ENCODE measurements at places on chromosomes 6 and 20.

DNA sequence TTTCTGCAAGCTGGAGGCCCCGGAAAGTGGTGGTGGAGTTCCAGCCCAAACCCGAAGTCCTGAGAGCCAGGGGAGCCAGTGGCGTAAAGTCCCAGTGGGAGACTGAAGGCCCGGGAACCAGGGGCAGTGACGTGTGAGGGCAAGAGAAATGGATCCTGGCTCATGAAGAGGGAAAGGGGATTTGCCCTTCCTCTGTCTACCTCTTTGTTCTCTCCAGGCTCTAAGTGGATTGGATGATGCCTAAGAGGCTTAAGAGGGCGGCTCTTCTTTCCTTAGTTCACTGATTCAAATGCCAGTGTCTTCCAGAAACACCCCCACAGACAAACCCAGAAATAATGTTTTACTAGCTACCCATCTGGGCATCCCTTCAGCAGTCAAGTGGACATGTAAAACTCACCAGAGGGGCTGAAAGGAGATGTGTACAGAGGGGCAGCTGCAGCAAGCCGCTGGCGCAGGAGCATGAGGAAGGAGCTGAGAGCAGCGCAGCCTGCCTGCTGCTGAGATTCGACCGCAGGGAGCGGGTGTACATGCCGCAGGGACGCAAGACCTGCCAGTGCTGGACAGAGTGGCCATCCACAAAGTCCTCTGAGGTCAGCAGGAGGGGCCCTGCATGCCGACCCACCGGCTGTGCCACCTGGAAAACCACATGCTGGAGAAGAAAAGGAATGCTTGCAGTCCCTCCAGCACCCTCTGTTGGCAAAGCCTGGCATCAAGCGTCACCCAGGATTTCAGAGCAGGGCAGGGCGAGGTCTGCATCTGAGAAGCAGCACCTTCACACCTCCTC lies 29.5 kb downstream of the CDYL start:
- no peaks in the 10 kb centered on the region for H3K36me3 ChIP-seq
- no peak overlapping the region for H3K4me3 ChIP-seq
- DNase-seq = peak; percentile 15
- no peak overlapping the region for H3K27ac ChIP-seq

DNA sequence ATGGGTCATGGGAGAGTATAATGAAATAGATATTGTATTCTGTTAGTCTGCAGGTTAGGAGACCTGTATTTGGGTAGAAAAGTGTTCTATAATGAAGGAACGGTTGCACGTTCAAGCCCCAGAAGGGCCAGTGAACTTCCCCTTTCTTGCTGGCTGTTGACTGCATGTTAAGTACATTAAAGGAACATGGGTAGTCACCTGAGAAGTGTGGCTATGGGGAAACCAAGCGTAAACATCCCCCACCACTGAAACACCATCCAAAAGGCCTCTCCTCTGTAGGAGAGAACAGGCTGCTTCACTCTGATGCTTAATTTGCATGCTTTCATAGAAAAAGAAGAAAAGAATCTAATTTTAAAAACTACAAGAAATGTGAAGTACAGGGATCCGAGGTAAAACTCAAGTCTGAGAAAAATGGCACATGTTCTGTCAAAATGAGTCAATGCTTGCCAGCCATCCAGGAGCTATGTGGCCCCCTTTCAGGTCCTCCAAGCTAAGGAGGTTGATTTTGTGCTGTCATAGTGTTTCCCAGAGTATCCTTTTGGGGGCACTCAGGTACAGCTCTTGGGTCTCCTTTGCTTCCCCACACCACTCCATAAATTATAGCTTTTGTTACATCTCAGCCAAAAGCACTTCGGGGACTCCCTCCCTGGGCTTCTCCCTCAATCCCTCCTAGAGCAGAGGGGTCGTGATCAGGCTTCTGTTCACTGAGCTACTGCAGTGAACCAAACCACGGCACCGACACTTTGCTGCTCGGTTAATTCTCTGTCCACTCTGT lies 283.7 kb upstream of the AGPAT4 start:
- H3K27me3 ChIP-seq = no peaks in the 10 kb centered on the region
- H3K27ac ChIP-seq = no peak overlapping the region
- no peak for DNase-seq
- H3K4me3 ChIP-seq = no peak overlapping the region
- no peaks in the 10 kb centered on the region for H3K4me1 ChIP-seq

DNA sequence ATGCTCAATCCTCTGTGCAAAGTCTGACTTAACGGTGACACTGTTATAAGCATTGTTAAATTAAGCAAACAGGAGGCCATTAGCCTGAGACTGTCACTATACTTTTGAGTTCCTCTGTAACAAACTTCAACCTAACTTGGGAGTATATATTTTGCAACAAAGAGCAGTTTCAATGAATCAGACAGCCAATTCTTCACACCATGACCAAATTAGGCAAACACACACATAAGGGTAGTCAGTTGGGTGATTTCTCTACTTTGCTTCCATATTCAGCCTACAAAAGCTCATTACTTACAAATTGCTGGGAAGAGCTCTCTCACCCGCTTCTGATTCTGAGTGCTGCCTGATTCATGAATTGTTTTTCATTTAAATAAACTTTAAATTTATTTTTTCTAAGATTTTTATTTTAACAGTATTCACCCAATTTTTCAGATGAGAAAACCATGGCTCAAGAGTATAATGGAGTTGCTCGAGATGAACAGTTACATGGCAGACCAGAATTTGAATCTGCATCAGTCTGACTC lies 60.5 kb downstream of the HACE1 start:
- H3K27me3 ChIP-seq = no peaks in the 10 kb centered on the region
- no peak overlapping the region for H3K4me3 ChIP-seq
- H3K36me3 ChIP-seq = peaks cover 10% of the 10 kb centered on the region
- H3K27ac ChIP-seq = no peak overlapping the region
- peaks cover 13% of the 10 kb centered on the region for H3K4me1 ChIP-seq

DNA sequence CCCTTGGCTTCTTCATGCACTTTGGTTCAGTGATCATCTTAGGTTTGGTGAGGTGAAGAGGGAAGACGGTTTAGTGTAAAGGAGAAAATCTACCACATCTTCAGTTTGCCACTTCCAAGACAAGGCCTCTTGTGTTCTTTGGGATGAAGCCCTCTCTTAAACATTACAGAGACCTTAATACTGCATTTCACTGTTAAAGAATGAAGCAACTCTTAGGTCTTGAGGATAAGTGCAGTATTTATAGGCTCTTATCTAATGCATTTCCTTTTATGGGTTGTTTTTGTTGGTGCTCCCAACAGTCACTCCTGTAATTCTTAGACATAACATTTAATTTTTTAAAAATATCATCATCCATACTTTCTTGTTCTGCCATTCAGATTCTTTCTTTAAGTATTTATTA lies 139.9 kb upstream of the LAMP5 start:
- H3K4me3 ChIP-seq = no peak overlapping the region
- H3K4me1 ChIP-seq = no peaks in the 10 kb centered on the region
- DNase-seq = no peak
- H3K27ac ChIP-seq = no peak overlapping the region
- no peaks in the 10 kb centered on the region for H3K36me3 ChIP-seq

DNA sequence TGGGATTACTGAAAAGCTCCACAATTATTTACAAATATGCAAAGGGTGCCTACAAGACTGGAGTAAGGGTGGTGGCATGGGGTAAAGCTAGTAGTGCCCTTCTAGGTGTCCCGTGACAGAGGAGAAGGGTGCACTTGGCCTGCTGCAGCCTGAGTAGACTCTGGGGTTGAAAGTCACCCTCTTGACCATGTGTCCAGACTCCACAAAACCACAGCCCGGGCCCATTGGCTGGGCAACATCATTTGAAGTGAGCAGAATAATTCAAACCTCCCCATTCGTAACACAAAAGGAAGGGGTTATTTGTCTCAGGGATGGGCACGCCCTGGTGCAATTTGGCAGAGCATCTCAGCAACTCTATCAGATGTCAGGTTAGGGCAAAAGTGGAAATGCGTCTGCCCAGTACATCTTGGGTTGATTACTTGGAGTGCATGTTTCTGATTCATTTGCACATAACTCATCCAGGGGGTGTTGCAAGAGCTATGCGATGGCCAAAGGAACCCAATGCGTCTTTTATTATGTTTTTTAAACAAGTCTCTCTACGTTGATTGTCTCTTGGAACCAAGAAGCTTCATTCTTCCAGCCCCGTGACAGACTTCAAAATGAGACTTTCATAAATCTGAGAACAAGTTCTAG lies 56.7 kb downstream of the ISM1 start:
- no peaks in the 10 kb centered on the region for H3K36me3 ChIP-seq
- H3K4me3 ChIP-seq = no peak overlapping the region
- H3K4me1 ChIP-seq = no peaks in the 10 kb centered on the region
- no peak for DNase-seq

- no peak overlapping the region for H3K4me3 ChIP-seq
- peaks cover 13% of the 10 kb centered on the region for H3K36me3 ChIP-seq
- H3K27ac ChIP-seq = no peak overlapping the region
- H3K4me1 ChIP-seq = peaks cover 25% of the 10 kb centered on the region
- DNase-seq = no peak
- no peaks in the 10 kb centered on the region for H3K27me3 ChIP-seq
Observed at GRCh38 chr6:24997905-24998304, 62.1 kb upstream of the RIPOR2 start.

- DNase-seq = no peak
- H3K27ac ChIP-seq = no peak overlapping the region
- H3K36me3 ChIP-seq = no peaks in the 10 kb centered on the region
- no peaks in the 10 kb centered on the region for H3K27me3 ChIP-seq
- no peak overlapping the region for H3K4me3 ChIP-seq
Observed at GRCh38 chr6:61168878-61169277, 1117.1 kb downstream of the KHDRBS2 start.
